ENCODE measurements at places on chromosomes 11 and 22.

- peak; percentile 75 for DNase-seq
These were observed 12.9 kb downstream of the TRIM29 start for GRCh38 chr11:120125024-120125423.

DNA sequence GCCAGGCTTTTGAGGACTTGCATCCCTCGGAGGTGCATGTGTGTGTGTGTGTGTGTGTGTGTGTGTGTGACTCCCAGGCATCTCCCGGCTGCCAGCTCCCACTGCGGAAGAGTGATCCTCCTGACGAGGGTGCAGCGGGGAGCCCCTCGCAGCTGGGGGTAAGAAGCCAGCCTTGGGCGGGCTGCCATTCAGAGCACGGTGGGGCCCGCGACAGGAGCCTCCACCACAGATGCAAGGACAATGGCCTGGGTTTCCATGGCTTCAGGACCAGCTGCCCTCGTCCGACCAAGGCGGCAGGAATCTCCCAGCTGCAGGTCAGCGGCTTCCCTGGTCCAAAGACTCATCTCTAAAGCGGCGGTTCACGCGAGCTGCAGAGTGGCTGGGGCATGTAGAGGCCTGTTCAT, 908.5 kb downstream of the BRD1 start:
- no peak for DNase-seq

- no peak for DNase-seq
These were observed 387.8 kb upstream of the LARGE1 start for GRCh38 chr22:34308101-34308500.

- DNase-seq: no peak
These were observed 27.3 kb downstream of the TSPAN18 start for GRCh38 chr11:44753961-44754645.

DNA sequence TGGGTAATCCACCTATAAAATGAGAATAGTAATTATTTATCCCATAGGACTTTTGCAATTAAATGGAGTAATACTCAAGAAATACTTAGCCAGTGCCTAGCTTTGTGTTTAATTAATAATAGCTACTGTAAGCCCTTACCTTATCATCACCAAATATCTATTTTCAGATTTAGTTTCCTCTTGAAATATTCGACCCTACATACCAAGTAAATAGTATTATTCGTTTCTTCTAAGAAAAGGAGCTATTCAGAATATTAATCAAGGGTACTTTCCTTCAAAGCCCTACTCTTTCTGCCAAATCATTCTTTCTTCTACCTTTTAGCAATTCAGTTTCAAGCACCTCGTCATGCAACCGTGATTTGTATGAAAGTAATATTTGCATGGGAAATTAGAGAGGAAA, 6.7 kb downstream of the FBXO3 start:
- DNase-seq: no peak

GRCh38 chr11:127609025-127609773, 608.6 kb upstream of the KIRREL3 start:
- no peak for DNase-seq

GRCh38 chr11:7485186-7486097, at the start of gene OLFML1:
Gene OLFML1 (plus strand): TSS chr11:7485506. CDS start chr11:7485876, 370 bp downstream.
- no peak for DNase-seq

DNA sequence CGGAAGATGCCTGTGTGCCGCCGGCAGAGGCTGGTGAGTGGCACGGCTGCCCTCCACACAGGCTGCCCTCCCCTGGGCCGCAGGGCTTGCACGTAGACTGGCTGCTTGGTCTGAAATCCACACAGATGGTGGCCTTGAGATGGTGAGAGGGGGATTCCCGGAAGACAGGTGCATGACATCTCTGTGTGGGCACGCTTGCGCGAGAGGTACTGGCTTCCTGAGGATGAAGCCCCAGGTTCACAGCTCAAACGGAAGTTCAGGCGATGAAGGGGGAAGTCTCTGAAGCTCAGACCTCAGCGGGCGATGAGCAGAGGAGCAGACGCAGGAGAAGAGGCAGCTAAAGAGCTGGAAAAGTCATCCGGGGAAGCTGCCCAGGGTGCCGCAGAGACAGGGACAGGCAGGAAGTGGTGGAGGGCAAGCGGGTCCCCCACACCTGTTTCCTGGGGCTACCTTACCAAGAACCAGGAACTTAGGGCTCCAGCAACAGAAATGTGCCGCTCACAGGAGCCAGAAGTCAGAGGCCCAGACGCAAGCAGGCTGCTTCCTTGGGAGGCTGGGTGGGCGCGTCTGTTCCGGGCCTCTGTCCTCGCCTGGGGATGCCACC, 7.2 kb downstream of the CRELD2 start:
- DNase-seq: no peak

DNA sequence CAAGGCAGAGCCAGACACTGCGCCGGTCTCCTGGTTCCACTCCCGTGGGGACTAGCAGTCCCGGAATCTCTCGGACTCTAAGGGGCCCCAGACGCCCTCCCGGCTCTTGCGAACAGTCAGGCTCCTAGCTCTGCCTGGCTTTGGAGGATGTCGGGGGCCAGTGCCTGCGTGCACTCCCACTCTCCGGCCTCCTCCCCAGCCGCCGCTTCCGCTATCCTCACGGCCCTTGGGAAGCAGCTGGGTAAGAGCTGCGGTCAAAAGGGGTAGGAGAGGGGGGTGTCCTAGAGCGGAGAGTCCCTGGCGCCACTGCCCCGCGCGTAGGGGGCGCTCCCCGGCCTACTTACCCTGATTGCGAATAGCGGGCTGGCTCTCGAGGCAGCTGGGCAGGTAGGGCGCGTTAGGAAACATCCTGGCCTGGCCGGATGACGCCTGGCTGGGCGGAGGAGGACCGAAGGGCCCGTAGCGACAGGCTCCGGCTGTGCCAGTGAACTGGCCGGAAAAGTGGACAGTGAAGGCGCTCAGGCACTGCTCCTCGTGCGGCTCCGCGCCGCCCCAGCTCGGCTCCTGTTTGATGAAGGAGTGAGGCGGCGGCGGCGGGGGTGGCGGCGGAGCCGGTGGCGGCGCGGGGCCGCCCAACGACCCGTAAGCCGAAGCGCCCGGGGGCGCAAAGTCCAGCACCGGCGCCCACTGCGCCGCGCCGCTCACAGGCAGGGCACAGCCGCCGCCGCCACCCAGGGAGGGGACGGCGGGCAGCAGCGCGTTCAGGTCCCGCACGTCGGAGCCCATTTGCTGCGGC, 785 bp downstream of the WT1 start:
- peak; percentile 33 for DNase-seq

DNA sequence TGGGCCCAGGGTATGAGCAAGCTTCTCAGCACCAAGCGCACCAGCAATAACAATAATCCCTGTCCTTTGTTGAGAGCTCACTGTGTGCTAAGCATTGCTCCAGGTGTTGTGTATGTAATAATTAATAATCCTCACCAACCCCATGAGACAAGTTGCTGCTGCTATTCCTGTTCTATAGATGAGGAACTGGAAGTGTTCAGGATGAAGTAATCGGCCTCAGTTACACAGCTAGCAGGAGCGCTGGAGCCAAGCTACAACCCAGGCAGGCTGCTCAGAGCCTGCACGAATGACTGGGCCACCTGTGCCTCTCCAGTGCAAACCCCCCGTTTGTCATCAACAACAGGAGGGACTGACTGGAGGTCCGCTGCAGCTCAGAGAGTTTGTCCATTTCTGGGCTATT, 35.2 kb upstream of the CECR2 start:
- DNase-seq: no peak

GRCh38 chr11:74321487-74322188, 10.2 kb upstream of the P4HA3 start:
- peak; percentile 34 for DNase-seq

GRCh38 chr11:64286801-64287159, 1.1 kb downstream of the GPR137 start:
- no peak for DNase-seq

DNA sequence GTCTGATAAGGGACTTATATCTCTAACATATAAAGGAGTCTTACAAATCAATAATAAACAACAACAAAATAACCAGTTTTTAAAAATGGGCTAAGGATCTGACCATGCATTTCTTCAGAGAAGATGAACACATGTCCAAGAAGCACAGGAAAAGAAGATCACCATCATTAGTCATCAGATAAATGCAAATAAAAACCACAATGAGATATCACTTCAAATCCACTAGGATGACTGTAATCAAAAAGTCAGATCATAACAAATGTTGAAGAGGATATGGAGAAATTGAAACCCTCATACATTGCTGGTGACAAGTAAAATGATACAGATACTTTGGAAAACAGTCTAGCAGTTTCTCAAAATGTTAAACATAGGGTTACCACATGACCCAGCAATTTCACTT, 61.2 kb upstream of the MYOD1 start:
- DNase-seq: no peak

DNA sequence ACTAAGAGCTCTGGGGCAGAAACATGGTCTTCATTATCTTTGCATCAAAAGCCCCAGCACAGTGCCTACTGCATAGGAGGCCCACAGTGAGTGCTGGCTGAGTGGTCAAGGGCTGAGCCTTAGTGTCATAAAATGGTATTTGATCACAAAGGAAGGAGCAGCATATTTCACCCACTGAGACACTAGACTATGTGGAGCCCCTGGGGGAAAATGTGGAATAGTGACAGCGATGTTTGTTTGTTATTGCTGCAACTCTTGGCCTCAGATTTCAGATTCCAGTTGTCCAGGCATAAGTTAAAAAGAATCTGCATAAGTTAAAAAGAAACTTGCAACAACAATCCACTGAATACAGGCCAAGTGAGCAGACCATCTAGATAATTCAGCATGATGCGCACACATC, 7.0 kb downstream of the KIRREL3 start:
- DNase-seq: no peak

- DNase-seq: no peak
These were observed 154.1 kb downstream of the DDX10 start for GRCh38 chr11:108818971-108819370.

DNA sequence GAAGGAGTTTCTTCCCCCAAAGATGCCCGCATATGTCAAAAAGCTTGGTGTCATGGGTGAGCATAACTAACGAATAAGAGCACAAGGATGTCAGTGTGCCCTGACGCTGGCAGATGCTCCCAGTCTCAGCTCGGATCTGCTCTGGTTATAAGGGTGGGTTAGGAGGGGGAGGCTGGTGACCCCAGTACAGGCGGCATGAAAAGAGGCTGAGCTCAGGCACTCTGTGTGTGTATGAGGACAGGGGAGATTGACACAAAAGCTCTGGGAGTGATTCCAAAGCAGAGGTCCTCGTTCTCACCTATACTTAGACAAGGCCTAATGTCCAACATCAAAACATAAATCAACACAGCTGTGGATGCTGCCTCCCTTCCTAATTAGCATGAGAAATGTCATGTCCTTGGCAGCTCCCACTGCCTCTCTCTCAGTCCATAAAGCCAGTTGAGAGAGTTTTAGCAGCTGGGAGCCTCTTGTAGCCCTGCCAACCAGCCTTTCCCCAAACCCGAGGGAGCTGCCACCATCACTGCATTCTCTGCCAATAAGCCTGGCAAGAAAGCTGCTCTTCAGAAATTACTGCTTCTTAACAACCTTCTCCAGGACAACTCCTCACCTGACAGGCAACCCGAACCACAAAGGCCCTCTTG, 59.8 kb downstream of the SC5D start:
- no peak for DNase-seq

DNA sequence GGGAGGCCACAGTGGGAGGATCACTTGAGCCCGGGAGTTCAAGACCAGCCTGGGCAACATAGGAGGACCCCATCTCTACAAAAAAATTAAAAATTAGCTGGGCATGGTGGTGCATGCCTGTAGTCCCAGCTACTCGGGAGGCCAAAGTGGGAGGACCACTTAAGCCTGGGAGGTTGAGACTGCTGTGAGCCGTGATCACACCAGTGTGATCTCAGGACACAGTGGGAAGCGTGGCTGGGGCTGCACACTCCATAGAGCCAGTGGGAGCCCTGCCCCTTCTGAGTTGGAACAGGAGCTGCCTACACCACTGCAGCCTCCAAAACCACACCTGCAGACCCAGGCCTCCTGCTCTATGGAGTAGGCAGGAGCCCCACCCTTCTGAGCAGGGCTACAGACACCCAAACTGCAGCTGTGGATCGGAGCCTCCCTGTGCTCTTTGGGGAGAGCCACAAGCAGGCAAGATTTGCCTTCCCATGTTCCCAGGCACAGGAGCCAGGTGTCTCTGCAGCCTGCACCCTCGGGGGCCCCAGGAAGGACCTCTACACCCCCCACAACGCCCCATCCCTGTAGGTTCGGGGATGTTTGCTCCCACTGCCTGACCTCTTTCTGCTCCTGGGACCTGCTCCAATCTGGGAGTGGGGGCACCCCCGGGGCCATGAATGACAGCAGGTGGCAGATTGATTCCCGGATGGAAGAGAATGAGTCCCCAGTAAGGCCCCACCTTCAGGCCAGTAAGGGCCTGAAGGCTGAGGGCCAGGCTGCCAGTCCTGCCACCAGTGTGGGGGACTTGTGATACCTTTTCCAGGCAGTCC, 245.4 kb downstream of the BUD13 start:
- no peak for DNase-seq

GRCh38 chr22:50739894-50740293, 1.9 kb downstream of the ACR start:
- no peak for DNase-seq

GRCh38 chr11:16338393-16338792, 18.0 kb downstream of the SOX6 start:
- DNase-seq: no peak

- DNase-seq: no peak
These were observed 2.4 kb downstream of the MICAL2 start for GRCh38 chr11:12112750-12113149.

DNA sequence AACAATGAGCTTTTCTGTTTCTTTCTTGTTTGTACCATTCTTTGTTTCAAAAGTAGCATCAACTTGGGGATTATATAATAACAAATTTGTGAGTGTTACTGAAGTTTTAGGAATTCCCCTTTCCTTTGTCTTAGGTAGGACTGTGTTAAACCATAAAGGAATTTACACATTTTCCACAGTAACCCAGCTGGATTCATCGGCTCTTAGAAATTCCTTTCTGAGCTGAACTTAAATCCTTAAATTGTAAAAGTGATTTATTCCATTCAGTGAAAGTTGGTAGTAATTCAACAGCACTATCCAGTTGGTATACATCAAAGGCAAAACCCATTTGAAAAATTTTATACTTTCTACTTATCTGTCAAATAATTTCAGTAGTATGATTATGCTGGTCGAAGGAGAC, 11.8 kb downstream of the EMSY start:
- DNase-seq: no peak

- no peak for DNase-seq
These were observed 20.5 kb downstream of the IGF2 start for GRCh38 chr11:2118677-2119076.

DNA sequence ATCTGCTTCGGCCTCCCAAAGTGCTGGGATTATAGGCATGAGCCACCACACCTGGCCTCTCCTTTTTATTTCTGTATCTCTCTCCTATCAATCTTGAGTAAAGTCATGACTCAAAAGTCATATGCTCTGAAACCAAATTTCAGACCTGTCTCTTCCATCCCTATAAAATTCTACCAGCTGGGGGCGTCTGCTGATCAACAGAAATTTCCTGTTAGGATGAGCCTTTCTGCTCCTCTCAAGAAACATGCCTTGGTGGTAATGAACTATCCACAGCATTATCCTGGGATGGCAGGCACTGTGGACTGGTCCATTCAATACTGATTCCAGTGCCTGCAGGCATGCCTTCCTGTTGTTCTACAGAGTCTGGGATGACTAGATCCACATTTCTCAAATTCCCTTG, 472.6 kb downstream of the NELL1 start:
- DNase-seq: peak; percentile 30

- no peak for DNase-seq
These were observed 91.1 kb downstream of the ATXN10 start for GRCh38 chr22:45762545-45763235.

GRCh38 chr11:107743191-107743590, 31.3 kb upstream of the SLN start:
- DNase-seq: no peak

All from BE2C (cell line).